ENCODE measurements at places on chromosomes 16 and 17.

DNA sequence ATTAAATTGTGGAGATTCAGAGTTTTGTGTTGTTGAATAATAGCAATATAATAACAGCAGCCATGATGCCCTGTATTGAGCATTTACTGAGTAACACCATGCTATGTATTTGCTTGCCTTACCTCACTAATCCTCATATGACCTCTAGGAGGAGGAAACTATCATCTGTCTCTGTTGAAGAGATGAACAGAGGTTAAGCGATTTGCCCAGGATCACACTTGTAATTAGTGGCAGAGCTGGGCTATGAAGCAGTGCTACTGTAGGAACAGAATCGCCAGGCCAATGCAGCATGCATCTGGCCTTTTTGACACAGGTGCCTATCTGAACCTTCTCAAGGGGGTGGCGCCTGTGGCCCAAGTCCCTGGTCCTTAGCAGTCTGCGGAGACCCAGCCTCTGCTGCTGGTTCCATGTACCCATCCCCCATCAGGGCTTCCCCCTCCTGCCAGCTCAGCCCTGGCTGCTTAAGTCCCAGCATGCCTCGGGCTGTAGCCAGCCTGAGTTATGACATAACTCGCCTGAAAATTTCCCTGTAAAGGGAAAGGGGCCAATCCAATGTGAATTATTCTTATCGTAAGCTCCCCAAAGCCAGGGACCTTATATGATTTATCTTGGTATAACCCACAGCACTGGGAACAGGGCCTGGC is 50.4 kb upstream of the HS3ST2 start:
- no peak for DNase-seq

- DNase-seq, result no peak
Observed at GRCh38 chr17:80750263-80750662, 205.6 kb downstream of the RPTOR start.

DNA sequence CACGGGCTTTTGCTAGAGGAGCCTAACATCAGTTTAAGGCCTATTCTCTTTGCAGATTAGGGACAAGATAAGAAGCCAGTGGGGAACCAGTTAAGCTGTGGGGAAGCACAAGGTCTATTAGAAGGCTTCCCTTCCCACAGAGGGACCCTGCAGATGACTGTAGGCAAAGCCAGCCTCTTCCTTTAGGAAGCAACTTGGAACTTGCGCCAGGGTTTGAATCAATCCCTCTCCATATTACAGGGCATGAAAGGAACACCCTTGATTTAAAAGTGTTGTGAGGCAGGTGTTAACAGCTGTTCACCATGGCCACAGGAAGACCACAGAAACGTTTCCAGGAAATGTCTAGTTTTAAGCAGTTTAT is 77.3 kb downstream of the RPTOR start:
- no peak for DNase-seq

DNA sequence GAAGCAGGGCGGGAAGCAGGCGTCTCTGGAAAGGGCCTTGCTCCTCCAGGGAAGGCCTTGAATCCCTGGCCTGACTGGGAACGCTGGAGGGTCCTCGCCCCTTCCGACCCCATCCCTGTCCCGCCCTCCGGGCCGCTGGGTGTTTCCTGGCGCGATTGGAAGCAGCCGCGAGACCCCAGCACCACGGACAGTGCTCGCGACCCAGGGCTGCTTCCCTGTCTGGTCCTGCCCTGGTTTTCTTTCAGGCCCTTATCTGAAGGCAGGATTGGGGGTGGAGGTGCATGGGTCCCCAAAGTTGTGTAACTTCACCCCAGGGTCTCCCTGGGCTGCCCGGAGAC is 2.1 kb downstream of the MGAT5B start:
- DNase-seq, result no peak

- no peak for DNase-seq
Observed at GRCh38 chr17:10518271-10519037, at the start of gene MYH1. Gene MYH1 (minus strand): TSS chr17:10518542. CDS start chr17:10516642, 1,900 bp downstream.

DNA sequence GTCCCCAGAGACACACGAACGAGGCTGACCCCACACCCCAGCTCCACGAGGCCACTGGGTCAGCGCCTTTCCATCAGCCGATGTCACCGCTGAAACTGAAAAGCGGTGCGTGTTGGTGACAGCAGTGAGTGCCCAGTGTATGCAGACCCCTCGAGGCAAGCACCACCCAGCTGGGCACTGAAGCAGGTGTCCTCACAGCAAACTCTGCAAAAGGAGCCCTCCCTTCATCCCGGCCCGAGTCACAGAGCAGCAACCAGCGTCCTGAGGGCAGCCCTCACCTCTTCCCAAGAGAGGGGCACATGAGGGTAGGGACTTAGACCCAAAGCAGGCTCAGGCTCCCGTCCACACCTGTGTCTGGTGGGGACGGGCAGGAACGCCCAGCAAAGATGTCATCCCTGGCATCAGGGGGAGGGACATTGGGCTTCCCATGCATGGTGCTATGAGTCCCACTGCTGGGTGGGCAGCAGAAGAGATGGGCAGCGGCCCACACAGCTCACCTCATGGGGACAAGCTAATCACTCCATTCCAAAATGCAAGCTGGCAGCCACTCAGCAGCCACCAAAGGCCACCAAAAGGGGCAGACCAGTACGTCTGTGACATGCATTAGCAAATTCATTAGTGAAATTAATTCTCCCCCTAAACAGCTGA is 49.2 kb downstream of the RBFOX3 start:
- DNase-seq, result no peak

DNA sequence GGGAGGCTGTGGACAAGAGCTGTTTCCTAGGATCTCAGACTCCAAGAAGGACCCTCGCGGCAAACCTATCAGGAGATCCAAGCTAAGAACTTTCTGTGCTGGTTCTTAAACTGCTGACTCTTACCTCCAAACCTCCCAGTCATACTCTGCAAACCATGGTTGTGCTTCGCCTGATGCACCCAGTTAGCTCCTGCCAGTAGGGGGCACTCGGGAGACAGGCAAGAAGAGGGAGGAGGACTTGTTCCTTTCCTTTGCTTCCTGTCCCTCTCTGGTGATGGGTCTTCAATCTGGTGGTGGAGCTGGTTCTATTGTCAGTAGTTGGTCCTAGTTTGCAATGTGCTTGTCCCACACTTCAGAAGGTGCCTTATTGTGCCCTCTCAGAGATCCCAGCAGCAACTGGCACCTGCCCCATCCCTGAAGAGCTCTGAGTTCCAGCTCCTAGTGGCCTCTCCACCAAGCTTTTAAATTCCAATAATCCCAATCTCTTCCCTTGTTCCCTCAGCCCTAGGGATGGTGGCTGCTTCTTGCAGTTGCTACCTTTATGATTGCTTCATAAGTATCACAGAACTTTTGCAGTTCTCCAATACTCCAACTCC is 113.5 kb upstream of the RPL38 start:
- DNase-seq, result peak; percentile 54

GRCh38 chr16:5015351-5015750 is 18.4 kb downstream of the NAGPA start:
- no peak for DNase-seq

- DNase-seq, result no peak
Observed at GRCh38 chr16:73385696-73386095, 337.8 kb upstream of the ZFHX3 start.

GRCh38 chr17:72184805-72185204 is 64.0 kb downstream of the SOX9 start:
- no peak for DNase-seq

GRCh38 chr17:81711814-81712467 is at the start of gene SLC25A10:
Gene SLC25A10 (plus strand): TSS chr17:81712284. CDS start chr17:81712427, 143 bp downstream.
- DNase-seq, result peak; percentile 84

GRCh38 chr17:33377837-33378595 is 84.9 kb upstream of the ASIC2 start:
- DNase-seq, result no peak

DNA sequence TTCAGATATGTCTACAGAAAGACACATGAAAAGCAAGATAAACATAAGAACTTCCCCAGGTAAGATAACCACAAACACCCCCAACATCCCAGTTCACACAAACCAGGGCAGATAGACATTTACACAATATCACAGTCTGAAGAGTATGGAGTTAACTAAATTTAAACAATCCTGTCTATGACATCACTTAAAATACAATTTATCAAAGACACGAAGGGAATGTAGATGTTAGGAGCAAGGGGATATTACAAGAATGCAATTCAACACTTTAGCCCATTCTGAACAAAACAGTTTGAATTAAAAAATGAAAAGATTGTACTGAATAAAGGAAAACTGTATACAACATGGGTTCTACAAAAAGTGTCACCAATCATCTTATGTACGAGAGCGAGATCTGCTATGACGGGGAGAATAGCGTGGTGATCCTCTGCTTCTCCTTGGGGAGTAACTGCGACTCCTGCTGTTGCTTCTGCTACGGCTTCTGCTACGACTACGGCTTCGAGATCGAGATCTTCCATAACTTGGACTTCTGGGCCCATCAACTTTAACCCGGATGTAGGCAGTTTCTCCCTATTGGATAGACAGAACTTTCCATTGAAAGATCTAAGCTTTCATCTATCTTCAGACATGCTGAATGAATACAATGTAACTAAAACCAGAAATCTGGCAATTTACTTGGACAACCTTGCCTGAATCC is 1.9 kb downstream of the SRSF1 start:
- DNase-seq, result no peak

DNA sequence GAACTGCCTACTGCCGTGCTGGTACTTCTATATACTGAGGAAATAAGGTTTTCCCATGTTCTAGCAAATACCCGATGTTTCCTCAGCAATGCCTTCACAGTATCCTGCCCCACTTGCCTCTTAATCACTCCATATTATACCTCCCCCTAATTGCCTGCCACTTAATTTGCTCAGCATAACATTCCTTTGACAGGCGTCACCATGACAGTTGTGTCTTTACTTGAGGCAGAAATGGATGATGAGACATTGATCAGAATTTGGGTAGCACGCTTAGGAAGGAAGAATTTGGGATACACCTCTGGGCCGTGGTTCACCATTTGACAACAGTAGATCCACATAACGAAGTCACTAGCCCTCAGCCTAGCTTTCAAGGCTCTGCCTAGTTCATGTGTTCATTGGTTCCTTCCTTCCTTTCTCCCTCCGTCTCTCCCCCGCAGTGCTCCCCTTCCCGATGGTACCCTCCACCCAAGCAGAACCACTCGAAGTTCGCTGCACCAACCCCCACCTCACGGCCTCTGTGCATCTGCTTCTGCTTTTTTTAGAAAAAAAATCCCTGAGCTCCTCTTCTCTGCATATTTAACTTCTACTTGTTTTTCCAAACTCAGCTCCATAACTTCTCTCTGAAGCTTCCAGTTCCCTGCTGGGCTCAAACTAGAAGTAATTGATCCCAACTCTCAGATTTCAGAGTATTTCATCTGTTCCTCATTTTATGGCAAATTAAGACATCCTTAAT is 19.4 kb downstream of the IQCK start:
- DNase-seq, result no peak

DNA sequence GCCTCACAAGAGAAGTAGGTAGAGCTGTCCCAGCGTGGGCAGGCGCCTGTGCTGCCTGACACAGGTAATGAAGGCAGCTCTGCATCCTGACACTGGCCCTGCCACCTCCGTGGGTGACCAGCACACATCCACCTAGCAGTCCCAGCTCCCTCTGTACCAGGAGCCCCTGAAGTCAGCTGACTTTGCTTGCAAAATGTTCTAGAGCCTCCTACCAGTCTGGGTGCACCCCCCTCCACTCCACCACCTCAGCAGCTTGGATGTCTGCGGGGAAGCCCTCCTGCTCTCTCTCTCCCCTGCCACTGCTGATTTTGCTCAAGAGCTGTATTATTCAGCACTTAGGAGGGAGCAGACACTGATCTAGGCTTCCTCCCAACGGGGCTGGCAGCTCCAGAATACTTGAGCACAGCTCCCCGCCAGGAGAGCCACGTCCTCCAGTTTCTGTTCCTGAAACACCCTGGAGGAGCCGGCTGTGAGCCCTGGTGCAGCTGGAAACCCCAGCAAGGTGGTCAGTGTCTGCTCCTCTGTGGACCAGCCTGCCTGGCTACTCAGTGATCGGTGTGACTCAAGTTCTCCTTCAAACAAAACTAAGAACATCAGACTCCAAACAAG is 1.0 kb downstream of the RNF166 start:
- DNase-seq, result no peak

DNA sequence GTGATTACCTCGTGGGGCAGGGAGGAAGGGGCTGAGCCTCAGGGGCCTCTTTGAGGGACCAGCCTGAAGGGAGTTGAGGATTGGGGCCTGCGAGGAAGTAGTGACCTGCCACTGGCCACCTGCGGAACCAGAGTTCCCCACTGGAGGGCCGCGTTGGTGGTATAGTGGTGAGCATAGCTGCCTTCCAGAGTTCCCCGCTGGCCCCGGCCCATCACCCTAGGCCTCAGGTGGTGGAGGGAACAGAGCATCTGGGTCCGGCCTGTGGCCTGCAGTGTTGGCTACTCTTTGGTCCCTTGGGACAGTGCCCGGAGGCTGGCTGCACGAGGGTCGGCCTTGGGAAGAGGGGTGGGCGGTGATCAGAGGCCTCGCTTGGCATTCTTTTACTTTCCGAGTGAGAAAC is 20.5 kb downstream of the MGAT5B start:
- DNase-seq, result no peak

GRCh38 chr16:2715966-2716885 is 3.8 kb downstream of the PRSS27 start:
- no peak for DNase-seq

DNA sequence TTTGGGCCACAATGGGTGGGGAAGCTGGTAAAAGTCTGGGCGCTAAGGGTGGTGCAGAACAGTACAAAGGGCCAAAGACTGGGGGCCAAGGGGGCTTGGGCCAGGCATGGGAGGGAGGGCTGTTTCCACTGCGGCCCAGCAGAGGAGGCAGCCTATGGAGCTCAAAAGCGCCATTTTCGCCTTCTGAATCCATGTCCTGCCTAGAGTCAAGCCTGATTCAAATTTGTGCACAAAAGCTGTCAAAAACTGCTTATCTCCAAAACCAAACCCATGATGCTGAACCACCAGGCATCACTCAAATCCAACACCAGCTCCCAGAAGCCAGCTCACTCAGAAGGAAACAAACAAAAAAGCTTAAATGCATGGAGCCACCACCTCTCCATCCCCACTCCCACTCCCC is 16.0 kb downstream of the COG7 start:
- no peak for DNase-seq

DNA sequence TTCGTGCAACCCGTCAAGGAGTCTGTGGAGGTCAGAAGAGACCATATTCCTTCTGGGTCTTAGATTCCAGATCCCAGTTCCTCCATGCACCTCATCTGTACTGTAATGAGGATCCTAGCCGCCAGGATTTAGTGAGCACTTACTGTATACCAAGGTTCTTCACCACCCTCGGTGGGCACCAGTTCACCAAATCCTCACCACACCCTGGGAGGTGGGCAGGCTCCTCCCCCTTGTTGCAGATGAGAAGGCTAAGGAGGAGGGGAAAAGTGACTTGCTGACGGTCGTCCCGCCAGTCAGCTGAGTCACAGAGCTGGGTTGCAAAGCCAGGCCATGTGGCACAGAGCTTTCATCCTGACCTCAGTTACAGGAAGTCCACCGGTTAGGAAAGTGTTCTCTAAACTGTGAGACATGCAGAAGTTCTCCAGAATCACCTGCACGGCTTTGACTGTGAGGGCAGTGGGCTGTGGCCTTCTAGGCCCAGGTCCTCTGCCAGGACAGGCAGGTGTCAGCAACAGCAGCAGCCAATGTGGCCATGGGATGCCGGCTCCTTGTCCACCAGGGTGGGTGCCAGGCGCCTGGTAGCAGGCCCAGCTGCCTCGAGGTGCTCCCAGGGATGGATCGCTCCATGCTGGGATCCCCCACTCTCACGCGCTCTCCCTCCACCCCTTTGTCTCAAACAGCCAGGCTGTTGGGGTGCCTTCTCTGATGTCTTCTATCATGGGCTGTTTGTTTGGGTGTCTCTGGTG is 240.3 kb upstream of the GSE1 start:
- no peak for DNase-seq

GRCh38 chr17:33661975-33662374 is 368.9 kb upstream of the ASIC2 start:
- DNase-seq, result no peak

All from stimulated activated CD4-positive, alpha-beta T cell treated with anti-CD3 and anti-CD28 coated beads, Interleukin-12 subunit alpha, Interleukin-12 subunit beta, amount 100 ng/mL, for 48 hours (primary cell).